ENCODE measurements at places on chromosomes 3 and 15. TPM values are rescaled to one million over a fixed set of nuclear protein-coding genes. Genes with fewer than 3 reads are reported as not detected.

Gene POLQ
- total RNA-seq = 0.68 TPM

Gene NPAP1
- not detected for total RNA-seq

Gene C3orf22
- total RNA-seq = not detected

Gene SLC24A5
- total RNA-seq = not detected

Gene CKMT1B
- total RNA-seq = not detected

Gene KPNA1
- total RNA-seq = 59.2 TPM

Gene CCNB2
- 0.54 TPM for total RNA-seq

Gene TLR9
- total RNA-seq = not detected

Gene CPLX3
- not detected for total RNA-seq

Gene CCDC13
- 3.1 TPM for total RNA-seq

Gene PLA2G4E
- not detected for total RNA-seq

Gene ACSBG1
- not detected for total RNA-seq

Gene CCR8
- total RNA-seq = not detected

Gene GP9
- not detected for total RNA-seq

Gene PRSS50
- total RNA-seq = 0.28 TPM

Gene ZIC4
- total RNA-seq = not detected

Gene MUC20
- total RNA-seq = 6.8 TPM

Gene GLDN
- total RNA-seq = 20.7 TPM

Gene DNASE1L3
- 2.3 TPM for total RNA-seq

Gene STRC
- 1.1 TPM for total RNA-seq

Gene GABRR3
- total RNA-seq = not detected
